ENCODE measurements at places on chromosomes 3 and 15.
A peak's percentile ranks its signal among the peaks of the same experiment; 100 is the strongest.

GRCh38 chr3:81521855-81522254, 239.6 kb downstream of the GBE1 start:
- DNase-seq: no peak

DNA sequence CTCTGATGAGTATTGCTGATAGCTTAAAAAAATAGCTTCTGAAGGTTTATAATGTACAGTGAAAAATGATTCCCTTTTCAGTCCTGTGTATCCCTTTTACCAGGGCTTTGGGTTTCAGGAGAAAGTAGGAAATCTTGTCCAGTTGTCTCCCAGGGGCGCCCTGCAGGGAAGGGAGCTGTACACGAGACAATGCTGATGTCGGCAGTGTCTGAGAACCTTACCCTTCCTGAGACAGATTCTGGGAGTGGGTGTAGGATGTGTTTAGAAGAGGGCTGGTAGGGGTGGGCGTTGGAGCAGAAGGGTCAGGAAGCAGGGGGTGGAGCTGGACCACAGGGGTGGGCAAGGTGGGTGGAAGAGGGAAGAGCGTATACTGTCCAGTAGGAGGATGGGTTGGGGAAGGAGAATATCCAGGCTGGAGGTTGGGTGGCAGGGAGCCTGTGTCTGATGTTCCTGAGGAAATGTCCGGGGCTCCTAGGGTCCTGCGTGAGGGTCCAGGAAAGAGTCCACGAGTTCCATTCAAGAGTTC, 5.6 kb downstream of the THPO start:
- no peak for DNase-seq

- DNase-seq: no peak
Observed at GRCh38 chr3:146268535-146269219, 17.8 kb upstream of the PLSCR4 start.

GRCh38 chr15:35932531-35932930, 386.6 kb upstream of the DPH6 start:
- no peak for DNase-seq

DNA sequence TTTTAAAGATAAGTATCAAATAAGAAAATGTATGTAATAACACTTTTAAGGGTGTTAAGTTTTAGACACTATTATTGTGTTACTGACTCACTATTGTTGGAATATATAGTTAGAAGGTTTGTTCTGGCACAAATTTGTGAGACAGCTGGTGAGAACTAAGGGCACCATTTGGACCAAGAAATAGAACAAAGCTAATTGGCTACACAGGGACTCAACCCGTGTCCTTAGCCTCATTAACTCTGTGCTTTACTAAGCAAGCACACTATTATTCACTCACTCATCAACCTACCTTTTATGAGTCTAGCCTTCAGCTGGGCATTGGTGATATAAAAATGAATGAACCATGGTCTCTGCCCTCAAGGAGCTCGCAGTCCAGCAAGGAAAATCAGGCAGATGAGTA, 4.1 kb upstream of the UNC13C start:
- no peak for DNase-seq

- peak; percentile 59 for DNase-seq
Observed at GRCh38 chr15:90648137-90649070, 68.7 kb upstream of the BLM start.

DNA sequence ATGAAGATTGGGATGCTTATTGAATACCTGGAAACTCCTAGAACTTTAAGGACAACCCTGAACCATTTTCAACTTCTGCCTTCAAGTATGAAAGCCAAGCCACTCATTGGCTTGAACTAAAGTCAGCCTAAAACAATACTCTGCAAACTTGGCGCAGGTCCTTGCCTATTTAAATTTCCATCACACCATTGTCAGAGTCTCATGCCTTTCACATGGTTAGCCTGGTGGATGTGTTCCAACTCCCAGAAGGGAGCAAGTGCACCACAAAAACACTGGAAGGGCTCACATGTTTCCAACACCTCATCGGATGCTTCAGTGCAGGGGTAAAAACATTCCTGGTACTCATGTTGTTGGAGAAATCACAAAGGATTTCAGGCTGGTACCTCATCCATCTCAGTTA, 511.6 kb upstream of the MDFIC2 start:
- DNase-seq: no peak

GRCh38 chr3:50275996-50276761, 2.7 kb upstream of the LSMEM2 start:
- DNase-seq: peak; percentile 65

- peak; percentile 79 for DNase-seq
Observed at GRCh38 chr15:67820992-67821783, 4.1 kb upstream of the SKOR1 start.

DNA sequence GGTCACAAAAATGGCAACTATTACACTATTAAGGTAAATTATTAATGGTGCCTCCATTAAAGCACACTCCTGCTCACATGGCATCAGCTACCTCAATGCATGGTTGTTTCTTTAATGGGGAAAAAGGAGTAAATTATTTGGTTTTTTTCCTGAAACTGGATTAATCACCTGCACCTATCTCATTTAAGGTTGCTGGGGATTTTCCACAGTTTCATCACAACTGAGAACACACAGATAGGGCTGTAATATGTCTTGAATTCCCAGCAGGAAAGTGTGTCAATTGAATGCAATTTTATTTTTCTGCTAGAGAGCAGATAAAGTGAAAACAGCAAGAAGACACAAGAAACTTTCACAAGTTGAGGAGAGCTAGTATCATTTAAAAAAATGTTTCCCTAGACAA, 36.4 kb downstream of the RFTN1 start:
- no peak for DNase-seq

- no peak for DNase-seq
Observed at GRCh38 chr3:163543662-163544061, 1534.6 kb downstream of the SI start.

DNA sequence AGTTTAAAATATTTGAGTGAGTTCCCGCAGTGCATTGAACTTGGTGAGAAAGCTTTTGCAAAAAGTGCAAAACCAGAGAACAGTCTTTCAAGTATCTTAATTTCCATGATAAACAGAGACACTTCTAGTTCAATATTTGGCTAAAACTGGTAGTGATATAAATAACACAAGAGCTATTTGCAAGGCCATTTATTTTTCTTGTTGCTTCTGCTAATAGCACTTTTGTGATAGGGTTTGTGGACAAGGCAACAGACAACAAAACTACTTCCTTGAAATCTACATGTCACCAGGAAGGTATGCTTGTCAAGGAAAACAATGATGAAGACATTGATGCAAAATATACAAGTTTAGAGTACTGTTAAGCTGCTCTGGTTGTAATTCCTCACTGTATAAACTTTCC, 1225.1 kb downstream of the OTOL1 start:
- DNase-seq: no peak
